Activated gamma-delta T cell (primary cell): ENCODE measurements at places on chromosomes 4 and X.

DNA sequence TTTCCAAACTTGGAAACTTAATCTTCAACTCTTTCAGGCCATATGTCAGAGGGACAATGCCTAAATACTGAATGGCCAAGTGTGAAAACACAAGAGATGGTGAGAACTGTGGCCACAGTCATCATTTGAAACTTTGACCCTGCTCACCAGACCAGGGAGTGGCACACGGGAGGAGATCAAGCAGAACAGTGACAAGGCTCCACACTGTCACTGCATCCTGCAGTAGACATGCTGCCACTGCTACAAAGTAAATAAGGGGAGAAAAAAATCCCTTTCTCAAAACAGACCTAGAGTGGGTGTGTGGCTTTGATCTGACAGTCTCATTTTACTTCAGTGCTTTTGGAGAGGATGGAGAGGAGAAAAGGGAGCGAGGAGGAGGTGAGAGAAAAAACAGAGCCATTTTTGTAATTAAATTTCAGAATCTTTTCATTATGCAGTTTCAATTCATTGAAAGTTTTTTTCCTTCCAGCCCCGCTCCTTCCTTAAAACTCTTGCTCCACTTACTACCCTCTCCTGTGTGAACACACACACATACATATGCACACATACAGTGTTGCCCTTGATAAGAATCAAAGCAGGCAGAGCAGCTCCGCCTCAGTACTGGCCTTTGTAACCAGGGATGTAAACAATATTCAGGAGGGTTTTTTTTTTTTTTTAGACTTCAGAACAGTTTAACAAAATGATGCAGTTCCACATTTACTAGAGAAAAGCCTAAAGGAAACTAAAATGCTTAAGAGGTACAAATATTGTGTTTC is 34.4 kb downstream of the NEXMIF start:
- no peak for DNase-seq

DNA sequence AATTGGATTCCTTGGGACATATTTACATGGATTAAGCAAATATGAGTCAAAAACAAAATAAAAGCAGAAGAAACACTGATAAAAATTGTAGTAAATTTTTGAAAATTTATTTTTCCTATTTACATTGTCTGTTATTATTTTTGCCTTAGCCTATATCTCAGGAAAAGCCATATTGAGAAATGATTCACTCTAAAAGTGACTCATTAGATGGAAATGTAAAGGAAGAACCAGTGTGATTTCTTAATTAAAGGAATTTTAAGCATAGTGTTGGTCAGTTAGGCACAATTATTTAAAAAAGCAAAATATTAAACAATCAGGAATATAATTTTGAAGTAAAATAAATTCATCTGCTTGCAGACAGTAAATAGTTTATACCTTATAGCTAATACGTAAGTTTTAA is 167.4 kb upstream of the NAP1L5 start:
- no peak for DNase-seq

DNA sequence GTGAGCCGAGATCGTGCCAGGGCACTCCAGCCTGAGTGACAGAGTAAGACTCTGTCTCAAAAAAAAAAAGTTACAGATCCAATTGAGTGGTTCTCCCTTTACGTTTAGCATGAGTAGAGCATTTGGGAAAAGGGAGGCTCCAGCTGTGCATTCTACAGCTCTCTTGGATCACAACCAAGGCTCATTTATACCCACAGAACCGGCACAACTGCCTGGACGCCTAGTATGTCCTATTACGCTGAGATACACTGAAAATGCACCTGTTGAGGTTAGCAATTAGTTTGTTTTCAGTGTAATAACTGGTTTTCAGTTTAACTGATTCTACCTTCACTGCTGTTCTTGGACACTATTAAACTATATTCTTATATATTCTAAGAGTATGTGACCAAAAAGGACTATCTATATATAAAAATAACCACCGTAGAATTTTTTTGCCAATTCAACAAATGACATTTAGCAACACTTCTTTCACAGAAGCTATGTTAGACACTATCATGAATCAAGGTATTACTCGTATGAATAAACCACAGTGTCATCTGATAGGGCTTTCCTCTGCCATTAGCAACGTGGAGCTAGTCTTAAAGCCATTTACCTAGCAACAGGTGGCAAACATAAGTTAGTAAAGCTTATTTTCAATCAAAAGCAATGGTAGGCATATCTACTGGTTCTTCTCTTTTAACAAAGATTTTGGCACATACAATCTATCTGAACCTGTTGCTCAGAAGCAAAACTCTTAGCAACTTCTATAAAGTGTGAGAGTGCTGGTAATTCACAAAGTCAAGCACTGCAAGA is 3.6 kb downstream of the OTUD4 start:
- DNase-seq = no peak

- no peak for DNase-seq
Observed at GRCh38 chr4:30917946-30918345, 197.8 kb downstream of the PCDH7 start.

- no peak for DNase-seq
Observed at GRCh38 chr4:84051639-84052038, 447.5 kb downstream of the NKX6-1 start.

DNA sequence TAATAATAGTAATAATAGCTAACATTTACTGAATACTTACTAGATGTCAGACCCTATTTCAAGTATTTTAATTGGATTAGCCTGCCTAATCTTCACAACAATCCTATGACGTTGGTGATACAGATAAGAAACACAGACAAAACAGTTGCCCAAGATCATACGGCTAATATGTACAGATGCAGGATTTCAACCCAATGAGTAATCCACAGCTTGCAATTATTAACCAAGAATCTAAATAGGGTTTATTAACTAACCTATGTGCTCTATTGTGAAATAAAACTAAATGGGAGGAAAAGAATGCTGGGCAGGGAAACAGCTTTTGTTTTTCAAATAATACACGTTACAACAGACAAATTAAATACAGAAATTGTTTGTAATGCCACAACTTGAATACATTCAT is 23.4 kb downstream of the FBXO8 start:
- DNase-seq = no peak

- DNase-seq = no peak
Observed at GRCh38 chr4:73668782-73669201, 48.6 kb upstream of the RASSF6 start.

GRCh38 chr4:139175646-139176301 is 1.2 kb downstream of the ELF2 start:
- DNase-seq = no peak

- no peak for DNase-seq
Observed at GRCh38 chr4:41160856-41161255, 53.5 kb downstream of the APBB2 start.

- no peak for DNase-seq
Observed at GRCh38 chr4:47462799-47463234, 685 bp downstream of the COMMD8 start.

- no peak for DNase-seq
Observed at GRCh38 chrX:905848-906566, 275.4 kb downstream of the SHOX start.

GRCh38 chr4:80361329-80361900 is 25.9 kb downstream of the CFAP299 start:
- DNase-seq = no peak

GRCh38 chr4:98210281-98210680 is 50.9 kb upstream of the RAP1GDS1 start:
- DNase-seq = no peak

GRCh38 chrX:53280331-53281320 is 758 bp downstream of the IQSEC2 start:
- no peak for DNase-seq

DNA sequence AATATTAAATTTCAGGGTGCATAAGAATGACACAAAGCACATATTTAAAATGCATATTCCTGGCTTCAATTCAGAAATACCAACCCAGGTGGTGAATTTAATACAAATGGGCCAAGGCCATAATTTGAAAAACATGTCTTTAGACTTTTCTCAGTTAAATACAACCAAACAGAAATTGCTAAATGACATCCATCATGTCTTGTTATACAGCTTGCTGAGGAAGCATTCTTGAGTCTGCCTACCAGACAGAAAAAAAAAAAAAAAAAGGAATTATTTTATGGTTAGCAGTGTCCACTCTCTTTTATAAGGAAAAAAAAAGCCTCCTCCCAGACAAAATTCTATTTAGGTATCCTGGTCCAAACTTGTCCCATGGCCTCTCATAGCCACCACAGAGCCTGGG is 119.1 kb downstream of the PAPSS1 start:
- DNase-seq = no peak

DNA sequence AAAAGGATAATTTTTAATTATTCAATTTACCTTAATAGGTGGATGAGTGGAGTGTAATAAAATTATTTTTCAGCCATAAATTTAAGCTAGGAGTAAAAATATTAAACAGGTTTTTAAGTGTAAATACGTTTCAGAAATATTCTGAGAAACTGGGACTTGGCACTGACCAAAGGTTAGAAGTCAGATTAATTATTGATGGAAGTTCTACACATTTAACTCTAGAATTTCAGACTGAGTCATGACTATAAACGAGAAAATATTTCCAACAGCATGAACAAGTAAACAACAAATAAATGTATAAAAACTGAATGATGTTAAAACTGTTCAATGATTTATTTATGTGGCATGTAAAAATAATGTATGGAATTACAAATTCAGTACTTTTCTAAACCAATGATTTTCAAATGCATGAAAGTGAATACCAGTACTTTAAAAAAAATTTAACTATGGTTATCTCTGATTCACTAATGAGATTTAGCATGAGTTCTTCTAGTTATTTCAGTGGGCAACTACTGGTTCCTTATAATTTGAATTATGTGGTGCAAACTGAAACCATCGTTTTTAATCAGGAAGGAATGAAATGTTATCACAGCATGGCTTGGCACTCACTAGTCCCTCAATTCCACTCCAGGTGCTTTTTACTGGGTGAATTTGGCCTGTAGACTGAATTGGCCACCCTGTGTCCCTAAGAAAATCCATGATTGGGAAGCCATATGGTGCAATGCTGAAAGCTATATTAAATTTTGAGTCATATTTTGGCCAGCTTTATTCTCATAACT is 244.2 kb downstream of the FSTL5 start:
- DNase-seq = no peak

- no peak for DNase-seq
Observed at GRCh38 chr4:186587416-186588018, 32.1 kb upstream of the MTNR1A start.

DNA sequence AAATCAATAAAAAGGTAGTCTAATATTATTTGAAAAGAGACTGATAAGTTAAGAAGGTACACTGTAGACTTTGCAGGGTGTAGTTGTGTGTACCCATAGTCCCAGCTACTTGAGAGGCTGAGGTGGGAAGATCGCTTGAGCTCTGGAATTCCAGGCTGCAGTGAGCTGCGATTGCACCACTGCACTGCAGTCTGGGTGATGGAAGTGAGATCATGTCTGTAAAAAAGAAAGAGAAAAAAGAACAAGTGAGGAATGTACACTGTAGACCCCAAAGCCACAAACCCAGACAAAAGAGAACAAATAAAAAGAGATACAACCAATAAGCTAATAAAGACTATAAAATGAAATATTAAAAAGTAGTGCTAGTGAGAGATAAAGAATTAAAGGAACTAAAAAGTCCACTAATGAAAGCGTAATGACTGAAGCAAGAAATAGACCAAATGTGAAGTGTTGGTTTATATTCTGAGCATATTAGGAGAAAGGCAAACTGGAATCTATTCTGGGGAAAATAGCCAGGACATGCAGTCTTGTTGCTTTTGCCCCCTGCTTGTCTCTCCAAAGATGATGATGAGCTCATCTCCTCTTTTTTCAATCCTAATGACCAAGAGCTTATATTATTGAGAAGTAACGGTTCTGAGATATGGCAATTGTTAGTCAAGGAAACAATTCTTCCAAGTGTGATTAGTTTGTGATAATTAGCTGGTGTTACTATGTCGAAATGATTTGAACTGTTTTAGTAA is 19.1 kb downstream of the GSX2 start:
- no peak for DNase-seq

- no peak for DNase-seq
Observed at GRCh38 chrX:154027986-154028385, 8.3 kb upstream of the IRAK1 start.

DNA sequence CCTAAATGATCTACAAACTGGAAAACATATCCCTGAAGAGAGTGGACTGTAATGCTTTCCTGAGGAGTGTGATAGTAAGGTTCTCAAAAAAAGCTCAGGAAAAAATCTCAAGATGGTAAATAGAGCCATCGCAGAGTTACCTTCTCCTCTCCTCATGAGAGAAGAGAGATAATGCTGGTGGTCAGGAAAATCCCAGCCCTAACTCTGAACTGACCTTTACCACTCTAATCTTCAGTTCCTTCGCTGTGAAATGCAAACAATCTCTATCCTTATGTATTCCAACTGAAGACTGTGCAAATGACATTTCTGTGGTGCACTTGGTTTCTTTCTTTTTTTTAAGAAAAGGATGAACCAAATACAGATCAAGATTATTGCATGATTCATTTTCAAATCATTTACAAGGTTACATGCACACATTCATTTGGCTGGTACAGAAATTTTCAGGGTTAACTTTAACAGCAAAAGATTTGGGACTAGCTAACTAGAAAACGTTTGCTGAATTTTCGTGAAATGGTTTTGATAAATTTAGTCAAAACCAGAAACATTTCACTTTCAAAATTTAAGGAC is 8.3 kb downstream of the PPM1K start:
- no peak for DNase-seq

- no peak for DNase-seq
Observed at GRCh38 chr4:81747242-81747930, 275.7 kb upstream of the RASGEF1B start.

DNA sequence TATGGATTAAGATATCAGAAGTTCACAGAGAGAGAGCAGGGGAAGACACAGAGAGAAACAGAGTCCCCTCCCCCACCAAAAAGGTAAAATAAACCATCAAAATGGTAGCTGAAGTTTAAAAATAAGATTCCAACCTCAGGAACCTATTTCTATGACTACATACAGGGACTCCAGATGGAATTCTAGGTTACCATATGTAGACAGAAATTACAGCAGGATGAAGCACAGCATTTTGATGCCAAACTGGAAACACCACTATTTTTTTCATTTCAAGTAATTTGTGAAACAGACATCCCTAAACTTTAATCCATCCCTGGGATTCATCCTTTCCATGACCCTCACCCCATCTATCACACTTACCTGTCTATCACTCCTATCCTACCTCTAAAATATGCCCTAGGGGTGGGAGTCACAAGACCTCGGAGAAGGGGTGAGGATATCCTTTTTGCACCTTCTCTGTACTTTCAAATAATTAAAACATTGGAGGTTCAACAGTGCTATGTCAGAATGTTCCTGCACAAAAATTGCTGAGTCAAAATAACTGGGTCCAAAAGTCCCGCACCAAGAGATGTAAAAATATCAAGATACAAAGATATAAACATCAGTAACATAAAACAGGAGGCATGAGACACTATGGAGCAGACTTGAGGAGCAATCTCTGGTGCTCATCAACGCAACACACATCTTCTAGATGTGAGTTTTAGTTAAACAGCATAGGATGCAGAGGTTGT is 344.5 kb upstream of the RASGEF1B start:
- DNase-seq = no peak

DNA sequence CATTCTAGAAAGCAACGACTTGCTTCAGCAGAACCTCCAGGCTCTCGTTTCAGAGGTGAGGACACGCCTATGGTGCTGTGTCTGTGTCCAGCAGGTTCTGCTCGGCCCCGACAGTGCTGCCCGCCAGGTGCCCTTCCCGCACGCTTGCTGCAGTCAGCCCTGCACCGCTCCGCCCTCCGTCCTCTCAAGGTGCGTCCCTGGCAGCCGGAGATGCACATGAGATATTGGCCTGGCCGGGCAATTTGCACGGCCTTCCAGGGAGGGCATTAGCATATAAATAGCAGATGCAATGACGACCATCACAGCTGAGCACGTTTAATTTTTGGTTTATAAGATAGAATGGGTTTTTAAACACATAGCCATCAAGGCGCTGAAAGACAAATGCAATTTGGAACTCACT is 14.4 kb downstream of the UVSSA start:
- no peak for DNase-seq
